Right forelimb (tissue), 1 donor: ENCODE measurements at places on chromosomes 1 and 21.

DNA sequence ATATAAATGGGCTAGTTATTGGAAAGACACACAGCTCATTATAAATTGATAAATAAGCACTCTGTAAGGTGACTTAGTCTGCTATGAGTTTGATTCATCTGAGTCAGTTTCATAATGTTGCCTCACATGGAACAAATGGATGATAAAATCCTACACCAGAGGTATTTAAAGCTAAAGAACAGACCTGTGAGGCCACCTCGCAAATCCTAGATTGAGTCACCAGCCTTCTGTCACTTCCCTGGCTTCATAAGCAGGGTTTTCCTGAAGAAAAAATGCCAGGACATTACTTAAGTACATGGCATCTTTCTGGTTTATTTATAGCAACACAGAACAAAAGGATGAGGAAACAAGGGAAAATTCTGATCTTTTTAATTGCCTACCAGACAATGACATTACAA, 18.4 kb downstream of the CD2 start:
- DNase-seq, result no peak

DNA sequence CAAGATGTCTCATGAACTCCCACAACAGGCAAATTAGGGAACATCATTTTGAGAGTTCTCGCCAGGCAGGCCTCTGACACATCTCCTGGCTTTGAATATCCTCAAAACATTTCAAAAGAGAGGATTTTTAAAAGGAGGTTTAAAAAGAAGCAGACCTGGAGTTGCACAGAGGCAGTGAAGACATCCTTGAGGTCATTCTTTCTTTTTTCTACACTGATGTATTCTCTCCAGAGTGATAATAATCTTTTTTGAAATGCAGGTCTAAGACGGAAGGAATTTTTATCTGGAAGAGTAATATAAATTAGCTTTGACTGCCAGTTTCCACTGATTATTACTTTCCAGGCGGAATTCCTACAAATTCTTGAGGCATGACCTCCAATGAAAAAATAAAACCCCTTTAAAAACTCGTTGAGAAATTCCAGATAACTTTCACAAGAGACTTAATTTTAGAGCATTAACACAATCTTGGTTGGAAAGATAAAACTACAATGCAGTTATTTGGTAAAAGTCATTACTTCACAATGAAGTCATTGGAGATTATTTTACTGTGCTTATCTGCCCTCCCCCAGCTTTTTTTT, 125.0 kb downstream of the LYPLAL1 start:
- DNase-seq, result no peak

GRCh38 chr1:115457289-115457688, 119.2 kb upstream of the NGF start:
- no peak for DNase-seq

DNA sequence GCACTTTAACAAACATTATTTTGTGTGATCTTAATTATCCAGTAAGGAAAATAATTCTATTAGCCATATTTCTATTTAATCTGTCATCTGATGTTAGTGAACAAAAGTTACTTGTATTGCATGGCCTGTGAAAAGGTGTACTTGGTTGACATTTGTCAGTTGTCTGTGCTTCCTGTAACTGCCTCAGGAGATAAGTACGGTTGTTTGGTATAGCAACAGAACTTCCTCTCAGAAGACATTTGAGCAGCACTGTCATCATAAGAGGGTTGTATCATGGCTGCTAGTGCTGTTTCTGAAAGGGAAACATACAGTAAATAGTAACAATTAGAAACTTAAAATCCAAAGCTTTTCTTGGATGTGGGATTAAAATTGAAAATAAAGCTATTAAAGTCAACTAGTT, 3.4 kb downstream of the BLZF1 start:
- no peak for DNase-seq

GRCh38 chr1:221778535-221779142, 36.8 kb upstream of the DUSP10 start:
- no peak for DNase-seq

DNA sequence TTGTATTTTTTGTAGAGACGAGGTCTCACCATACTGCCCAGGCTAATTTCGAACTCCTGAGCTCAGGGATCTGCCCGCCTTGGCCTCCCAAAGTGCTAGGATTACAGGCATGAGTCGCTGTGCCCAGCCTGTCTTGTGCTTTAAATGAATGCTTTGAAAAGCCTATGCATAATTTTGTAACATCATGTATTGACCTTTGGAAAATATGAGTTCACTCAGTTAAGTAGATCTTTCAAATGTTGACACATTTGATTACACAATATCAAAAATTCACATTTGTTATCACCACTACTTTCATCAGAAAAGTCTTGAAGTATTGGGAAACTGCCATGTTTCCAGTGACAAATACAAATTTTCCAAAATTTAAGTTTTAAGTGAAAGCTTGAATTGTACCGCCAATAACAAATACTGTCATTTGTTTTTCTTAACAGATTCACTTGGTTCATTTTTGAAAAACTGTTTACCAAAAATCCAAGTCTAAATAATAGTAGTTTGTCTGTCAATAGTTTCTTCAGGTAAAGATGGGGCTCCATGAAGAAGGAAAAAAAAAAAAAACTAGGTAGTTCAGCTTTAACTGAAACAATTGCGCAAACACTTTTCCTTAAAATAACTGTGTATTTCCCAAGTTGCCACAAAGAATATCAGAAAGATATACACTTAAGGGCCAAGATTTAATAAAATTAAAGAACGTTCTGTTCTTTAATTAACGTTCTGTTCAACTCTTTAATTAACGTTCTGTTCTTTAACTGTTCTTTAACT, 233.2 kb upstream of the NR5A2 start:
- no peak for DNase-seq

DNA sequence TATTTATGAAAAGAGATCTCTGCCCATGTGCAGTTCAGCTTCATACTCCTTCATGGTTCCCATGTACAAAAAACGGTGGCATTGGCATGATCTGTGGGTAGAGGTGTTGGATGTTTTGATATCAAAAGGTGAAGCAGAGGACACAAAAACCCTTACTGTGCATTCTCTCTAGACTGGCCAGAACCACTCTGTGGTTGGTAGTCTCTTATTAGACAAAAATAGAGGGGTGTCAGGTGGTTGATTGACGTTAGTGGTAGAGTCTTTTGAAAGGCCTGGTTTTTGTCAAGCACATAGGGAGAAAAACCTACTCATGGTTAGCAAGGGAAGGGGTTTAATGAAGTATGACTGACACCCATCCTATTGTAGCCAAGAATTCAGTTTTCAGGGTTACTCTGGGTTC, 400.0 kb upstream of the TMPRSS15 start:
- no peak for DNase-seq

GRCh38 chr21:39022466-39022862, 160.8 kb downstream of the PSMG1 start:
- DNase-seq, result no peak

GRCh38 chr1:218415726-218416125, 70.6 kb downstream of the TGFB2 start:
- no peak for DNase-seq
